Body of pancreas (tissue), 4 donors: ENCODE measurements at places on chromosomes 4 and X. TPM values are rescaled to one million over a fixed set of nuclear protein-coding genes. Genes with fewer than 3 reads are reported as not detected.

NXF2B gene
- total RNA-seq = not detected

HTN3 gene
- total RNA-seq = not detected

DNA sequence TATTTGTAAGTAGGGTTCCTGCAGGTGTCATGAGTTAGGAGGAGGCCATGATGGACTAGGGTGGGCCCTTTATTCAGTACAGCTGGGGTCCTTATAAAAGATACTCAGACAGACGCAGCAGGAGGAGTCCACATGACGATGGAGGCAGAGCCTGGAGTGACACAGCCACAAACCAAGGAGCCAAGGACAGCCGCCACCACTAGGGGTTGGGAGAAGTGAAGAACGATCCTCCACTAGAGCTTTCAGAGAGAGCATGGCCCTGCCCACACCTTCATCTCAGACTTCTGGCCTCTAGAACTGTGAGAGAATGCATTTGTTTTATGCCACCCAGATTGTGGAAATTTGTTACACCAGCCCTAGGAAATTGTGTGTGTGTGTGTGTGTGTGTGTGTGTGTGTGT lies 31.1 kb downstream of the JAKMIP1 start:
- DNase-seq = no peak

ITIH6 gene
- total RNA-seq = not detected

GRCh38 chr4:161336016-161336530 lies 827.7 kb downstream of the FSTL5 start:
- no peak for DNase-seq

DNA sequence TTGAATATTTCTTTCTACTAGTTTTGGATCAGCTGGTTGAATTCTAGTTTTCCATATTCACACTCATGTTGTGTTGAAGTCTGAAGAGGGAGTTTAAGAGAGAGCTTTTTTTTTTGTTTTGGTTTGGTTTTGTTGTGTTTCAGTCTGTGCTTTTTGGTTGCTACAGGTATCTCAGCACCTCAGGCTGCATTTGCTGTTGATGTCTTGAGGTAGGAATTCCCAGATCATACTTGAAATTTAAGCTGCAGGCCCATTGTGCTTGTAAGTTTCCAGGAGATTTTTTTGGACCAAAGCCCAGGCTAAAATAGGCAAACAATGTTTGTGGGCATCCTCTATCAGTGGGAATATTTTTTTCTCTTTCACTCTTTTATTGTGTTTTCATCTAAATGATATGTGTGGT lies 190.2 kb upstream of the AGA start:
- no peak for DNase-seq

- DNase-seq = no peak
Observed at GRCh38 chrX:107686792-107687191, 58.5 kb downstream of the PRPS1 start.

SSX4 gene
- not detected for total RNA-seq

DNA sequence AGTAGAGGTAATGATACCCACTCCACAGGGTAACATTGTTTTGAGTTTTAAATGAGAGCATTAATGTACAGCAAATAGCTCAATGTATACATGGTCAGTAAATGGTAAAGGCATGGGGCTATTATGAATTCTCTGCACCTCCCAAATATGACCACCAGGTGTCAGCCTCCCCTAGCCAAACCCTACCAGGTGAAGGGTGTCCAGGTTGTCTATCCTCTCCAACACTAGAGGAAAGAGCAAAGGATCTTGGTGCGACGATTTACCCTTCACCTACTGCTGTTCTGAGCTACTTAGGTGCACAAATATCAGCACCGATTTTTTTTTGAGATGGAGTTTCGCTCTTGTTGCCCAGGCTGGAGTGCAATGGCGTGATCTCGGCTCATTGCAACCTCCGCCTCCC lies 26.5 kb upstream of the XIAP start:
- DNase-seq = peak; percentile 57

CXCL5 gene
- total RNA-seq = not detected

DNA sequence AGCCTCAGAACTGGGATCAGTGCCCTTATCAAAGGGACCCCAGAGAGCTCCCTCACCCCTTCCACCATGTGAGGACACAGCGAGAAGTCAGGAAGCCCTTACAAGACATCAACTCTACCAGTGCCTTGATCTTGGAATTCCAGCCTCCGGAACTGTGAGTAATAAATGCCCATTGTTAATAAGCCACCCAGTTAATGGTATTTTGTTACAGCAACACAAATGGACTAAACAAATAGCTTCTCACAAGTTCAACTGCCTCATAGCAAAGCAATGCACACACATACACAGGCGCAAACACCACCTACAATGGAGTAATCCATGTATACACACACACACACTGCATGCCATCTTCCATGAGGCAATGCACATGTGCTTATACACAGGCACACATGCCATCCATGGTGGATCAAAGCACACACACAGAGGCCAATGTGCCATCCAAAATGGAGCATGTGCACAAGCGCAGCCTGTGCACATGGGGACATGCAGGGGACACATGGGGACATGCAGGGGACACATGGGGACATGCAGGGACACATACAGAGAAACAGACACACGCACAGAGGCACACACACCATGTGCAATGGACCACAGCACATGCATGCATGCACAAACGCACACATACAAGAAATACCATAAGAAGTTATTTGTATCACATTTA lies 137.6 kb upstream of the TBL1X start:
- DNase-seq = no peak

GRCh38 chr4:163810755-163811154 lies 316.3 kb downstream of the TMA16 start:
- no peak for DNase-seq

GRCh38 chrX:1449823-1450149 lies 2.9 kb downstream of the ASMTL start:
- DNase-seq = no peak

GRCh38 chr4:15906020-15906443 lies 32.5 kb downstream of the FGFBP1 start:
- no peak for DNase-seq

DNA sequence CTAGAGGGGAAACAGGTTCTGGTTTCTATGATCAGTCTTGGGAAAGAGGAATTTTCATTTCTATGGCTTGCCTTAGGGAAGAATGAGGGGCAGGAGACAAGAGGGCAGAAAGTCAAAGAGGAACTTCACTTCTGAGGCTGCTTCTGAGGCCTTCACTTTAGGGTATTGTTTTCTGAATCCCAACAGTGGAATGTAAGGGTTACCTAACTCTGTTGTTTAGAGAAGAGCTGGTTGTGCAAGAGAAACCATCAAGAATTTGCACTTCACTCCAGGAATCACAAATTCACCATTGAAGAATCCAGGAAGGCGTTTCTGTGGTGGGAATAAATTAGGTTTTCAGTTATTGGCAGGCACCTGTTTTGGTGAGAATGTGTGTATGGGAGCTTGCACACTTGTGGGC lies 126.7 kb upstream of the AMOT start:
- no peak for DNase-seq

CYSLTR1 gene
- 4.9 TPM for total RNA-seq

- no peak for DNase-seq
Observed at GRCh38 chr4:20829617-20830357, 129.5 kb downstream of the PACRGL start.

DNA sequence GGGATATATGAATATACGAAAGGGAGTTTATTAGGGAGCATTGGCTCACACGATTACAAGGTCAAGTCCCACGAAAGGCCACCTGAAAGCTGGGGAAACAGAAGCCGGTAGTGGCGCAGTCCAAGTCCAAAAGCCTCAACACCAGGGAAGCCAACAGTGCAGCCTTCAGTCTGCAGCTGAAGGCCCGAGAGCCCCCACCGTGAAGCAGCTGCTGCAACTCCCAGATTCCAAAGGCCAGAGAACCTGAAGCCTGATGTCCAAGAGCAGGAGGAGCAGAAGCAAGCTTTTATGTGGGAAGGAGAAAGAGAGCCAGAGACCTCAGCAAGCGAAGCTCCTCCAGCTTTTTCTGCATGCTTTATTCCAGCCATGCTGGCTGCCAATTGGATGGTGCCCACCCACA lies 275.8 kb downstream of the PTTG2 start:
- DNase-seq = peak; percentile 51

DNA sequence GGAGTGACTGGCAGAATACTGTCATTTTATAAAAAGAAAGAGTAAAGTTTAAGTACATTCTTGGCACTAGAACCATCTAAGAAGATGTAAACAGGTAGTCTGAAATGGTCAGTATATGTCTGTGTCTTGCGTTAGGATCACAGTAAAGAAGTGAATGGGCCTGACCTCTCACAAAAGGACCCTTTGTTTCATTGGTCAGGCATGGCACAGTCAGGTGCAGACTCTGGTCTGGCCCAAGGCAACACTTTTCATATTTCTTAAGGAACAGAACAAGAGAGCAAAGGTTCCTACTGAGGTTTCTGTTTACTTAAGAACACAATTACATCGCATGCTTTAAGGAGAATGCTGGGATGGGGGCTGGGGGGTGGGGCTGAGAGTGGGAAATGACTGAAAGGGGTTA lies 48.1 kb downstream of the RPGR start:
- DNase-seq = no peak

- peak; percentile 12 for DNase-seq
Observed at GRCh38 chrX:13223868-13224567, 95.8 kb downstream of the ATXN3L start.

RS1 gene
- total RNA-seq = not detected

DNA sequence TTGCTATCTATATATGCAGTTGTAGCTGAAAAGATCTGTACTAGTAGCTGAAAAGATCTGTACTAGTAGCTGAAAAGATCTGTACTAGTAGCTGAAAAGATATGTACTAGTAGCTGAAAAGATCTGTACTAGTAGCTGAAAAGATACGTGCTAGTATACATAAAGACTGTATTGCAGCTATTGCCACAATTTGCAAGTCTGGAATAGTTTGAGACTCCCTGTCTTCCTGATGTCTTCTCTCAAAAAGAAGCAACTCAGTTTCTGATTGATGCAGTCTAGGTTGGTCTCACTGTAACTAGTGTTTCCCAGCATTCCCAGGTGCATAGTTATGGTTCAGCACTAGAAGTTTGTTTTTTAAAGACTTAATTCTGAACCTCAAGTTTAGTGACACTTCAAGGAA lies 15.0 kb downstream of the SLAIN2 start:
- DNase-seq = no peak

DNA sequence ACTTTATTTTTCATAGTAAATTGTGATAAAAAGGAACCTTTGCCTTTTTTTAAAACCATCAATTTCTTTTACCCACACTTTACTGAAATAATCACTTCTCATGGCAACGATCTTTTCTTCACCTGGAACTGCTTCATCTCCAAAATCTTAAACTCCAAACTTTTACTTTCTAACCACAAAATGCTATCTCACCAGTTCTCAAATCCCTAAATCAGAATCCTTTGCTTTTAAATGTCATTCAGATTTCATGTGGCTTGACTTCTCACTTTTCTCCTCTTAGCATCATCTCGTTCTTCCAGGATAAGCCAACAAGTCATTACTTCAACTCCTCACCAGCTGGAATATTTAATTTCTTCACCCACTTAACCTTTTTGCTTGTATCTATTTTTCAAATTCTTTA lies 284.3 kb upstream of the RASGEF1B start:
- no peak for DNase-seq

DNA sequence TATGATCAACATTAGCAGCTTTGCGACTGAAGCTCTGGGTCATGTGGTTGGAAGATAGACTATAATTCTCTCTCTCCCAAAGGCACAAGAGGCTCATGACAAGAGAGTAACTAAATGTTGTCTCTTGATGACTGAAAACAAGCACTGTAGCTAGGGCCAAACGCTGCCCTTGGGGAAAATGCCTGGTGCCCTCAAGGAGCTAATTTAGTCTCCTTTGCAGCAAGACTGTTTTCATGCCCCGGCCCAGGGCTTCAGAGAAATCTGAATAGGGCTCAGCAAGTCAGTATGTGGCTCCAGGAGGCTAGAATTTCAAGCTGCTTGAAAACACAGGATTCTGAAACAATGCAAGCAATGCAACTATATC lies 411.9 kb downstream of the GPAT3 start:
- DNase-seq = no peak

DNA sequence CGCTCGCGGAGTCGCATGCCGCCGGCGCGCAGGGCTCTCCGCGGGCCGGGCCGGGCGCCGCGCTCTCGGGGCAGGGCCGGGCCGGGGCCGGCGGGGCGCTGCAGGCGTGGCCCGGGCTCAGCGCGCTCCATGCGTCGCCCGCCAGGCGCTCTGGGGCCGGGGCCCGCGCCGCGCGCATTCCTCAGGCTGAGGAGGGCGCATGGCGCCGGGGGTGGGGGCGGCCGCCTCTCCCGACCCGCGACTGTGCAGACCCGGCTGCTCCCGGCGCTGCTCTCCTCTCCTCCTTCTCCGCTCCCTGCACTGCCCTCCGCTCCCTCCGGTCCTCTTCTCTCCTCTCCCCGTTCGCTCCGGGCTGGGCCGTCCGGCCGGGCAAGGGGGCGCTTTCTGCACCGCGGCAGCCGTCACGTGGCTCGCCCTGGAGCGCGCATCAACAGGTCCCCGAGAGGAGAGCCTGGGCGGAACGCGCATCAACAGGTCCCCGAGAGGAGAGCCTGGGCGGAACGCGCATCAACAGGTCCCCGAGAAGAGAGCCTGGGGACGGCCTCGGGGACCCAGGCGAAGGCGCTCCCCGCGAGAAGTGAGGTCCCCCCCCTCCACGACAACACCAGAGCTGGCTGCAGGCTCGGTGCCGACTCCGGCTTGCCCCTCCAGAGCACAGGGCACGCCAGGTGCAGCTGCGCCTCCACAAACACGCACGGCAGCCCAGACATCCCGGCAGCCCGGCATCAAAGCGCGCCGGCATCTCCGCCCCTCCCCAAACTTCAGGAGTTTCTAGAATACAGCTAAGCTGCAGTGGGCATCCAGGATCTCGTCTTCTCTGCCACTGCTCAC lies 12.9 kb downstream of the PPP2R3B start:
- DNase-seq = no peak

UGT2A1 gene
- total RNA-seq = not detected

GRCh38 chr4:52604215-52604614 lies 54.9 kb downstream of the USP46 start:
- peak; percentile 24 for DNase-seq

DNA sequence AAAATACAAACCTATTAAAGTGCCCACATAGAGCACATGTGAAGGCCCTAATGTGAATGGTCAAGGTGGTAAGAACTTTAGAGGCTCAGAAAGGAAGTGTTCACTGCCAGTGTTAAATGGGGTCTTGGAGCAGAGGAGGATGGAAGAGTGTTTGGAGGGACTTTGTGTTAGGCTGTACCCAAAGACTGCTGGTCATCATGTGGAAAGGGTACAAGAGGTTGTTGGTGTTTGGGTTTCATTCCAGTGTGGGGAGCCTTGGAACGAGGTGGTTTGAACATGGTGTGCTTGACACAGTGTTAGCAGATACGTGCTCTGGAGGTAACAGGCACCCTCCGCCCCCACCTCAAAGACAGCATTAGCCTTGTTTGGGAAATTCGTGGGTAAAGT lies 73.1 kb downstream of the RAPGEF2 start:
- no peak for DNase-seq

- no peak for DNase-seq
Observed at GRCh38 chrX:76172325-76172893, 453 bp upstream of the PBDC1 start.

- no peak for DNase-seq
Observed at GRCh38 chr4:70945452-70946055, 43.4 kb downstream of the MOB1B start.

FATE1 gene
- total RNA-seq = not detected

GRCh38 chrX:85993539-85994197 lies 53.7 kb downstream of the CHM start:
- no peak for DNase-seq

- no peak for DNase-seq
Observed at GRCh38 chrX:370963-371745, 15.6 kb downstream of the PPP2R3B start.
